Activated naive CD8-positive, alpha-beta T cell treated with anti-CD3 and anti-CD28 coated beads for 36 hours (primary cell): ENCODE measurements at places on chromosomes 4 and X. TPM values are rescaled to one million over a fixed set of nuclear protein-coding genes. Genes with fewer than 3 reads are reported as not detected.
A peak's percentile ranks its signal among the peaks of the same experiment; 100 is the strongest.

Gene GAGE1
- not detected for total RNA-seq

Gene NEXMIF
- total RNA-seq = 0.48 TPM

Gene USP17L28
- not detected for total RNA-seq

Gene TRIM2
- 0.54 TPM for total RNA-seq

Gene TKTL1
- 0.72 TPM for total RNA-seq

Gene PABPC1L2A
- not detected for total RNA-seq

Gene TCEAL9
- total RNA-seq = 10.4 TPM

Gene DKC1
- total RNA-seq = 190 TPM

Gene YIPF6
- 11.9 TPM for total RNA-seq

Gene SORBS2
- not detected for total RNA-seq

Gene ARX
- not detected for total RNA-seq

DNA sequence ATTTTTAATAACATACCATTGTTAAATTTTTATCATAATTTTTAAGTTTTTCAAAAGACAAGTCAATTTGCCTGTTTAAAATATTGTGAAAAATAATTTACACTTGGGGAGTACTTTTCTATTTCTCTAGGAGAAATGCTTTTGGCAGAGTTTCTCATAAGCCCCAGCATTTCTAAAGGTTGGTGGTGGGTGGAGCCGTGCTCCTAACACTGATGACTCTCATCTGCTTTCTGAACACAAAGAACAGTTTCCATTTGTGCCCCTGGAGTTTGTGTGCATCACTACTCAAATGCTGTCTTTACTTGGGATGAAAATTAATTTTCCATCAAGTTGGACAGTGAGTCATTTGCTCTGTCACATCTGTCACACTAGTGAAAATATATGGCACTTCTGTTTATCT lies 57.6 kb downstream of the TNIP2 start:
- peaks cover 31% of the 10 kb centered on the region for H3K36me3 ChIP-seq
- H3K27me3 ChIP-seq = no peaks in the 10 kb centered on the region
- H3K27ac ChIP-seq = peak overlapping the region; percentile 56
- peaks cover 8% of the 10 kb centered on the region for H3K4me1 ChIP-seq
- no peak overlapping the region for H3K4me3 ChIP-seq

DNA sequence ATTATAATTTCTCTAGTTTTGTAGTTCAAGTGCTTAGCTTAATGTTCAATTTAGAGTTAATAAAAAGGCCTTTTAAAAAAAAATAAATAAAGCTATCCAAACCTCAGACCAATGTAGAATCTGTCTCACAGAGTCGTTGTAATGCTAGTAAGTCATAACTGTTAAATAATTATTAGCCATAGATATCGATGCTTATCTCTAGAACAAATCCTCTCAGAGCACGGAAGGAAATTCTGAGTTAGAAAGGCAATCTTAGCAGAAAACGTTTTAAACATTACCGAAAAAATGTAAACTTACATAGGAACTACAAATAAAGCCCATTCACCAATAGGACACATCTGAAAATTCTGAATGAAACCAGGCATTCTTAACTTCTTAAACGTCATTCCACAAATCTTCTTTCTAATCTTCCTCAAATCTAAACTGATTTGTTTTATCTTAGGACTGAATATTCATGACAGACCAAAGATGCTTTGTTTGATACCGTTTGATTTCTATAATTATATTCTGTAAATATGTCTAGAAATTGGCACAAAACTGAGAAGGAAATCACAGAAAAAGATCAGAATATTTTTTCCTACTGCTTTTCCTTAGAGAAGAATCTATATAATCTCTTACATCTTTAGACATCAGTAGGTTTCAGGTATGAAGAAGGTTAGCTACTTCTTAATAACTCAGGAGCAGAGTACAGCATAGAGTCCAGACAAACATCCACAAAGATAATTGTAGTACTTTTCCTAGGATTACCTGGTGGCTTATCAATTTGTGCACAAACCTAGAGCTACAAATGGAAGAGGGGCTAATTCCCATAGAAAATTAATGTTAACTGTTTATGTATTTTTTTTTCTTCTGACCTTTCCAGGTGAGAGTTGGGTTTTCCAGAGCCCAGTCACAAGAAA lies 140.7 kb downstream of the BTC start:
- no peak for DNase-seq
- no peaks in the 10 kb centered on the region for H3K36me3 ChIP-seq
- no peak overlapping the region for H3K4me3 ChIP-seq
- H3K27me3 ChIP-seq = no peaks in the 10 kb centered on the region

GRCh38 chr4:75741027-75741426 lies 16.6 kb downstream of the USO1 start:
- no peak for DNase-seq
- H3K27ac ChIP-seq = no peak overlapping the region

DNA sequence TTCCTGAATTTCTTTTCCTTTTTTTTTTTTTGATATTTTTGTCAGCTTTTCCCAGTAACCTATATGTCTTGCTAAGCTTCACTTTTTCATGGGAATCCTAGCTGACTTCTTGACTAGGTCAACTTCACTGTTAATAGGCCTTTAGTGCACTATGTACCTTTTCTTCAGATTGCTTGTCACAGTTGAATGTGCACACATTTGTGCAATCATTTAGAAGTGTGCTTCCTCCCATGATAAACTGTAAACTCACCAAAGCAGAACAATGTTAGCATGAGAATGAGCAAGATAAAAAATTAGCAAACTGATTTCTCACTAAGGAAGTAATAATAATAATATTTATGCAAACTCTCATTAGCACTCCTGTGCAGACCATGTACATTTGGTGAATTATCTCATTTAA lies 173.2 kb downstream of the PABPC4L start:
- no peak overlapping the region for H3K27ac ChIP-seq
- no peaks in the 10 kb centered on the region for H3K4me1 ChIP-seq
- DNase-seq = no peak

DNA sequence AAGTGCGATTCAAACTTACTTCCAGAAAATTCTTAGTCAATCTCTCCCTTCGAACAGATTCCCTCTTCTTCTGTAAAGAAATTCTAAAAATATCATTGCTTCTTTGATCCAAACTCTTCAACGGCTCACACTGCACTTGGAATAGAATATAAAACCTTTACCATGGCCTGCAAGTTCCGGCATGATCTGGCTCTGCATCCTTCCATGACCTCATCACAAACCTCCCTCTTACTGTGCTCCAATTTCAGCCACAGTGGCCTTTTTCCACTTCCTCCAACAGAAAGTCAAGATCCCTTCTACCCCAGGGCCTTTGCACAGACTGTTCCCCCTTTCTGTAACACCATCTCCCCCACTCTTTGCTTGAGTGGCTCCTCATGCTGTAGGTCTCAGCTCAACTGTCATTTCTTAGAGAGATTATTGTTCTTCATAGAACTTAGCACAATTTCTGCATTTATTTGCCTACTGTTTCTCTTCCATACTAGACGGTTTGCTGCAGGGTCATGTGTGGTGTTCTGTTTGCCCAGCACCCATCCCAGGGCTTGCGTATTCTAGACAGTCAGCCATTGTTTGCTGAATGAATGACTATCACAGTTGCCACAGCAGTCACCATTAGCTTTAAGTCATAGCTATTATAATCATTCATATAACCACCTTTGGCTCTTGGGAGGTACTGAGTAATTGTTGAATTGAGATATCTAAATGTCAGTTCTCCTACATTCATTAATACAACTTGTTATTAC lies 1.9 kb upstream of the STOX2 start:
- peaks cover 57% of the 10 kb centered on the region for H3K27me3 ChIP-seq
- H3K36me3 ChIP-seq = no peaks in the 10 kb centered on the region
- H3K4me3 ChIP-seq = no peak overlapping the region
- H3K4me1 ChIP-seq = peaks cover 3% of the 10 kb centered on the region

DNA sequence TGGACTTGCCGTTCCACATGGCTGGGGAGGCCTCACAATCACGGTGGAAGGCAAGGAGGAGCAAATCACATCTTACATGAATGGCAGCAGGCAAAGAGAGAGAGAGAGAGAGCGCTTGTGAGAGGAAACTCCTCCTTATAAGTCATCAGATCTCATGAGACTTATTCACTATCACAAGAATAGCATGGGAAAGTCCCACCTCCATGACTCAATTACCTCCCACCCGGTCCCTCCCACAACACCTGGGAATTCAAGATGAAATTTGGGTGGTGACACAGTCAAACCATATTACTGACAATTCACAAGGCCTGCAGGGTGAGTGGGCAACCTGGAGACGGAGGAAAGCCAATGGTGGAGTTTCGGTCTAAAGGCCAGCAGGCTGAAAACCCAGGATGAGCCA lies 394.3 kb upstream of the TRAM1L1 start:
- H3K4me3 ChIP-seq = no peak overlapping the region
- H3K36me3 ChIP-seq = no peaks in the 10 kb centered on the region
- peak; percentile 0 for DNase-seq

DNA sequence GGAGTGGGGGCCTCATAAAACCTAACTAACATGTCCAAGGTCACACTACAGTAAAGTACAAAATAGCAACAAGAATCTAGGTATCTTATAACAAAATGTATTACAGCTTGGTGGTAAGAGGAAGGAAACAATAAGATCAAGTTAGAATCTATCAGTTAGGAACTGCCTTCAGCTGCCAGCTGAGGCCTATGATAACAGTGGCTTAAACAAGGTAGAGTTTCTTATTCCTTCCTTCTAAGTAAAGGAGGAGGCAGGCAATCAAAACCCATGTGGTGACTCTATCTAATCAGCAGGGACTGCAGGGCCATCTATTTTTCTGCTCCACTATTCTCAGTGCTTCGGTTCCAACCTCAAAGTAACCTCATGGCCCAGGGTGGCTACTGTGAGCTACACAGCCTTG lies 10.9 kb downstream of the SH3D19 start:
- DNase-seq = no peak
- no peak overlapping the region for H3K27ac ChIP-seq
- no peaks in the 10 kb centered on the region for H3K36me3 ChIP-seq
- H3K4me1 ChIP-seq = no peaks in the 10 kb centered on the region
- H3K4me3 ChIP-seq = no peak overlapping the region

- H3K27ac ChIP-seq = no peak overlapping the region
- H3K4me3 ChIP-seq = no peak overlapping the region
- H3K27me3 ChIP-seq = no peaks in the 10 kb centered on the region
- no peak for DNase-seq
These were observed 2442.0 kb downstream of the PCDH7 start for GRCh38 chr4:33162122-33162521.

DNA sequence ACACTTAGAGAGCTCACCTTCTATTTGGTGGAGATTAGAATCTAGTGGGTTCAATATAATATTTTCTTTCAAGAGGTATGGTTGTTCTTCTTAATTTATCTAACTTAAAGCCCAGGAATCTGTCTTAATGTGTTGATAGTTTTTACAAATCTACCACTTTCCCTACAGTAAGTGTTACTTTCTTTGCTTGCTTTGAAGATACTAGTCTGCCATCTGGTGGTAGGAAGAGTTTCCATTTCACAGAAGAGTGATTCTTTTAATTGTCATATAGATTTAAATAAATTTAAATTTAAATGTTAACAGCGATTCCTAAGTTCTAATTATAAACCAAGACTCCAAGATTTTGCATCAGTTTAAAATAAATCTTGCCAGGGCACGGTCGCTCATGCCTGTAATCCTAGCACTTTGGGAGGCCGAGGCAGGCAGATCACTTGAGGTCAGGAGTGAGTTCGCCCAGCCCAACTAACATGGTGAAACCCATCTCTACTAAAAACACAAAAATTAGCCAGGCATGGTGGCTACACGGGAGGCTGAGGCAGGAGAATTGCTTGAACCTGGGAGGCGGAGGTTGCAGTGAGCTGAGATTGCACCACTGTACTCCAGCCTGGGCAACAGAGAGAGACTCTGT lies 43.5 kb downstream of the NUDT9 start:
- H3K4me3 ChIP-seq = no peak overlapping the region
- H3K4me1 ChIP-seq = peaks cover 2% of the 10 kb centered on the region
- DNase-seq = no peak
- no peaks in the 10 kb centered on the region for H3K27me3 ChIP-seq

DNA sequence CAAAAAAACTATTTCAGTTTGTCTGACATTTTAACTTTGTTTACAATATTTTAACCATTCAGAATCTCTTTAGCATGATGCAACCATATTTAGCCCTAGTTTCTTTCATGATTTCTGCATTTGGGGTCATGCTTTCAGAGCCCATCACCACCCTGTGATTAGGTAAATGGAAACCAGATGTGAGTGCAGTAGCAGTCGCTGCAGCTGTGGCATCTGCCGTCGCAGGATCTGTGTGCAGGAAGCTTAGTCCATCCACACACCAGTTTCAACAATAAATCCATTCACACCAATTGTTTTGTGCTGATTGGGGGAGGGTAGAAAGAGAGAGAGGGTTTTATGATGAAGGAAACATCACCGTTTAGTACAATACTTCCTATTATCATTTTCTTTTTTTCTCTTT lies 130.5 kb downstream of the CPEB2 start:
- peaks cover 13% of the 10 kb centered on the region for H3K27me3 ChIP-seq
- peaks cover 4% of the 10 kb centered on the region for H3K36me3 ChIP-seq
- H3K27ac ChIP-seq = no peak overlapping the region
- DNase-seq = no peak
- H3K4me1 ChIP-seq = peaks cover 2% of the 10 kb centered on the region

DNA sequence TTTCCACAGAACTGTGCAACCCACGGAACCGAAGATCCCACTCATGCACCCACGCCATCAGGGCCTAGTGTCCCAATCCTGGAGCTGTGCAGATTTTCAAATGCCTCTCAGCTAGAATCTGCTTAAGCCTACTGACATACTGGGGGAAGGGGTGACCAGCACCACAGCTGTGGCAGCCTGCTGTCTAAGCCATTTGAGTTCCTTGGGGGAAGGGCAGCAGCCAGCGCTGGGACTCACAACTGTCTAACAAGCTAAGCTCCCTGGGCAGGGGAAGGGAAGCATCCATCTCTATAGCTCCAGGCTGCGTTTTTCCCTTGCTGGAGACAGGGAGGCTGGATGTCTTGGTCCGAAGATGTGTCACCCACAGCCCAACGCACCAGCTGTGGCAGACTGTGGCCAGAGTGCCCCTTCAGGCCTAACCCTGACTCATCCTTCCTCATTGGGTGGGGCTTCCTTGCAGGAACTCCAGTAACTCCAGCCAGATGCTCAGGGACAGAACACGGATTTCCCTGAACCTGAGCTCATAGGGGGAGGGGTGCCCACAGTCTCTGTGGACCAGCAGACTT lies 194.8 kb downstream of the CHRDL1 start:
- no peaks in the 10 kb centered on the region for H3K36me3 ChIP-seq
- no peak overlapping the region for H3K4me3 ChIP-seq
- no peaks in the 10 kb centered on the region for H3K27me3 ChIP-seq
- no peak for DNase-seq
- no peaks in the 10 kb centered on the region for H3K4me1 ChIP-seq

GRCh38 chr4:54109241-54110018 lies 9.5 kb downstream of the GSX2 start:
- DNase-seq = no peak
- no peak overlapping the region for H3K27ac ChIP-seq
- H3K27me3 ChIP-seq = peaks cover 83% of the 10 kb centered on the region
- no peaks in the 10 kb centered on the region for H3K36me3 ChIP-seq

DNA sequence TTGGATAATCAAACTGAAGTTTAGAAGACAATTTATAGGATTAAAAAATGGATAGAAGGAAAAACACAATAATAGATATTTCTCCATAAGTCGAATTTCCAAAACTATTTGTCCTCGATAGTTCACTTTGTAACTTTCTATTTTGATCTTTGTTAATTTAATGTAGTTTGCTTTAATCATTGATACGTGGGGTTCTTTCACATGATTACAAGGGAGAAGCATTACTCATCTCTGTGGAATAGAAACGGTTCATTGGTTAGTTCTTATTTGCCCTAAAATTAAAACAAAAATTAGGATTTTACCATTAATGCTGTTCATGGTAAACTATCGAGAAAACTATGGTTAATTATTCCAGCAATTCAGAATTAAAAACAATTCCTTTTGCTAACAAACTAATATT lies 2.1 kb downstream of the TET2 start:
- no peaks in the 10 kb centered on the region for H3K27me3 ChIP-seq
- H3K4me1 ChIP-seq = peaks cover 36% of the 10 kb centered on the region
- H3K36me3 ChIP-seq = peaks cover 15% of the 10 kb centered on the region
- no peak overlapping the region for H3K27ac ChIP-seq
- peak overlapping the region; percentile 65 for H3K4me3 ChIP-seq
